GM12892 (cell line): ENCODE measurements at places on chromosomes 1 and 21.

DNA sequence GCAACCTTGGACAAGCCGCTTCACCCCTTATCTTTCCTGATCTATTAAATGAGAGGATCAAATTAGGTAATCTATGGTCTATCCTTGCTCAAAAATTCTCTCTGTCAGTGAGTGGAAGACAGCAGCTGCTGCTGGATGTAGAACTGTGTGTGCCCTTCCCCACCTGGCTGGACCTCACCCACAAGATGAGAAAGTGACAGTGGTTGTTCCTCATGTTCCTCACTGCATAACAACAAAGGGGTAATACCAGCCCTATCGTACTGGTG is 16.9 kb downstream of the SSR2 start:
- no peak for DNase-seq

- DNase-seq: no peak
Measured at GRCh38 chr1:59506952-59507351, 210.1 kb downstream of the FGGY start.

- peak; percentile 28 for DNase-seq
Measured at GRCh38 chr1:181397845-181398244, 85.5 kb upstream of the CACNA1E start.

DNA sequence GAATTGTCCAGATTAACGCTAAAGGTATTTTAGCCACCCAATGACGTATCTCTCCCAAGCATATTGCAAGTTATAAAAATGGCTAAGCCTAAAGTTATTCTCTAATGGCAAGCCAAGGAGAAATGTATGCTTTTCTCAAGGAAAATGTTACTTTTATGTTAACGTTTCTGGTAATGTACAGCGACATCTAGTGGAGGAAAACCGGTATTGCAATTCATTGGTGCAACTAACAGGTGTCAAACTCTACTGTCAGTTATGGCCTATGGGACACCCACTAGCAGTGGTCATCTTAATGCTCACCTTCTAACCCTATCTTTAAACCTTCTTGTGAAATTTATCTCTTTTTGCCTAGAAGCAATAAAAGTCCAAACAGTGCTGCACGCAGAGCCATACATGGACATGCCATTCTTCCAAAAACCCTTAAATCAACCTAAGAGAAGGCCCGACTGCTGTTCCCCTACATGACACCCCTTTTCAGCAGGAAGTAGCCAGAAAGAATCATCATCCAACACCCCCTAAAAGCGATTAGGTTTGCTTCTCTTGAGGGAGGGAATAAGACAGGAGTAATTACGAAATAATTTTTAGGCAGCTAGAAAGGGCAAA is 68.7 kb upstream of the LRIF1 start:
- DNase-seq: no peak

GRCh38 chr1:44846985-44847384 is 3.9 kb upstream of the PTCH2 start:
- DNase-seq: no peak

DNA sequence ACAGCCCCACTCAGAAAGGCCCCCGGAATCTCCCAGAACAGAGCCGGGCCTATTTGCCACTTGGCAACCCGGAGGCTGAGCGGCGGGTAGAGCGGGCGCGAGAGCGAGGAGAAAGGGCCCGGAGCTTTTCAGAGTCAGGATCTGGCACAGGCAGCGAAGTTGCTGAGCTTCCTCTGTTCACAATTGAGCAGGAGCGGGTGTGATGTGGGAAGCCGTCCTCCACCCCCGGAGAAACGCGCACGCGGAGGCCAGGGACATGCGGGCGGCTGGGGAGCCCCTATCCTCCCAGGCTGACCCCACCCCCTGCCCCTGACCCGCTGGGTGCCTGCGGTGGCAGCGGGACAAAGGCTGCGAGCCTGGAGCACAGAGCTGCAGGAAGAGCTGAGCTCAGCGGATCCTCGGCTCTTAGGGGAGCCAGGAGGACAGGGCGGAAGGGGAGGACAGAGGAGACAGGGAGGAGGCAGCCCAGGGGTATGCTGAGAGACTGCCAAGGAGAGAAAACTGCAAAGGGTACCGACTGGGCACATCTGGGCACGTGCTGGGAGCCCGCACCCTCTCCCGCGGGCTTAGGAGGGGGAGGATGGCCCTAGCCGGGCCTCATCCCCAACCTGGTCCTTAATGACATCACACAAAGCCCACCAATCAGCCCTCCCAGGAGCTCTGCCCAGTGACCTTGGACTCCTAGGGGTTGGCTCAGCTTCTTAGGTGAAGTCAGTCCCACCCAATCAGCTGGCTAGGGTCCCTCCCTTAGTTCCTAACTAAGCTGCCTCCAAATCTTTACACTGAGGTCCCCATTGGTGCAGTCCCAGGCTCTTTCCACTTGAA is 9.3 kb downstream of the KIF21B start:
- no peak for DNase-seq

DNA sequence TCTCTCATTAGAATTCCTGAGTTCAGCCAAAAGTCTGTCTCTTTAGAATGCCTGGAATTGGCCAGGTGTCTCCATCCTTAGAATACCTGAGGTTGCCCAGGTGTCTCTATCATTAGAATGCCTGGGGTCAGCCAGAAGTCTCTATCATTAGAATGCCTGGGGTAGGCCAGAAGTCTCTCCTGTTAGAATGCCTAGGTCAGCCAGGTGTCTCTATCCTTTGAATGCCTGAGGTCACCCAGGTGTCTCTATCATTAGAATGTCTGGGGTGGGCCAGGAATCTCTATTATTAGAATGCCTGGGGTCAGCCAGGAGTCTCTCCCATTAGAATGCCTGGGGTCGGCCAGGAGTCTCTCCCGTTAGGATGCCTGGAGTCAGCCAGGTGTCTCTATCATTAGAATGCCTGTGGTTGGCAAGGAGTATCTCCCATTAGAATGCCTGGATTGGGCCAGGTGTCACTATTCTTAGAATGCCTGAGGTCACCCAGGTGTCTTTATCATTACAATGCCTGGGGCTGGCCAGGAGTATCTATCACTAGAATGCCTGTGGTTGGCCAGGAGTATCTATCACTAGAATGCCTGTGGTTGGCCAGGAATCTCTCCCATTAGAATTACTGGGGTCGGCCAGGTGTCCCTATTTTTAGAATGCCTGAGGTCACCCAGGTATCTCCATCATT is 43.0 kb downstream of the RNF187 start:
- no peak for DNase-seq

GRCh38 chr1:2224170-2224584 is 3.9 kb upstream of the SKI start:
- no peak for DNase-seq

GRCh38 chr1:221230605-221231004 is 351.4 kb downstream of the HLX start:
- DNase-seq: no peak

GRCh38 chr1:39160703-39161102 is 43.8 kb upstream of the MACF1 start:
- DNase-seq: no peak

- no peak for DNase-seq
Measured at GRCh38 chr1:226405411-226405988, 2.4 kb downstream of the PARP1 start.

- DNase-seq: peak; percentile 23
Measured at GRCh38 chr1:165355977-165356811, at the start of gene LMX1A. Gene LMX1A (minus strand): TSS chr1:165356715. CDS start chr1:165355559, 1,156 bp downstream.

DNA sequence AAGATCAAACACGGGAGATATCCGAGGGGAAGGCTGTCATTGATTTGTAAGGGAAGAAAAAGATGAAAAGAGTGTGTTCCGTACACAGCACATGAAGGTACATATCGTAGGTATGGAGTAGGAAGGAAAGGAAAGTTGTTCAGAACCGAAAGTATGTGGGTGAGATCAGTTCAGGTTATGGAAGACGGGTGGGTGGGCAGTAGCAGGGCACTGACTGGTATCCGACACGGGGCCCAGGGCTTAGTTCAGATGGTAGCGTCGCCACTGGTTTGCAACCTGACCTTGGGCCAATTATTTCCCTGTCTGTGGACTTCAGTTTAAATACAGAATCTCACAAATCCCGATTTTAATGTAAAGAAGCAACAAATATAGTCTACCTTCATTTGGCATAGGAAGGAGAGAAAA is 27.8 kb upstream of the A3GALT2 start:
- DNase-seq: no peak

DNA sequence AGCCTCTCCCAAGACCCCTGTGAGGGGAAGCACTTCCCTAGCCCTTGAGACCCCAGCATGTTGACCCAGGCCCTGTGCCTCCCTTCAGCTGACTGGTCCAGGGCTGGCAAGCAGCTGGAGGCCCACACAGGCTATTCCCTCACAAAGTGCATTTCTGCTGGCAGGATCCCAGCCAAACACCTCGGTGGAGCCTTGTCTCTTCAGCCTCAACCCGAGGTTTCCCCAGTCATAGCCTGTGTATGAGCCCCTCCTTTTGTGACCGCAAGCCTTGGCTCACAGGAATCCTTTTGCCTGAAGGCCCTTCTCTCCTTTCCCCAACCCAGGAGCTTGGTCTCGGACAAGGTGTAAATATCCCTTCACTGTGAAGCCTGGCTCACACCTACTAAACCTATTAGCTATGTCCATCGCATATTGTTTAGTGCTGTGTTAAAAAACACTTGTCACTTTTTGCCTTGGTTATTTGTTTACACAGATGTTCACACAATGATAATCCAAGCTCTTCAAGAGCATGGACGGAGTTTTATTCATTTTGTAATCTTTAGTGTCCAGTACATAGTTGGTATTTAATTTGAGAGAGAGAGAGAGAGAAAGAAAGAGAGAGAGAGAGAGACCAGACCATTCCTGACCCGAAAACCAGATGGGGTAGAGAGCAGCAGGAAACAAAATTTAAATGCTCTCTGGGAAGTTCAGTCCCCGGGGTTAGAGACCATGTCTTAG is 8.5 kb upstream of the CD247 start:
- DNase-seq: no peak

DNA sequence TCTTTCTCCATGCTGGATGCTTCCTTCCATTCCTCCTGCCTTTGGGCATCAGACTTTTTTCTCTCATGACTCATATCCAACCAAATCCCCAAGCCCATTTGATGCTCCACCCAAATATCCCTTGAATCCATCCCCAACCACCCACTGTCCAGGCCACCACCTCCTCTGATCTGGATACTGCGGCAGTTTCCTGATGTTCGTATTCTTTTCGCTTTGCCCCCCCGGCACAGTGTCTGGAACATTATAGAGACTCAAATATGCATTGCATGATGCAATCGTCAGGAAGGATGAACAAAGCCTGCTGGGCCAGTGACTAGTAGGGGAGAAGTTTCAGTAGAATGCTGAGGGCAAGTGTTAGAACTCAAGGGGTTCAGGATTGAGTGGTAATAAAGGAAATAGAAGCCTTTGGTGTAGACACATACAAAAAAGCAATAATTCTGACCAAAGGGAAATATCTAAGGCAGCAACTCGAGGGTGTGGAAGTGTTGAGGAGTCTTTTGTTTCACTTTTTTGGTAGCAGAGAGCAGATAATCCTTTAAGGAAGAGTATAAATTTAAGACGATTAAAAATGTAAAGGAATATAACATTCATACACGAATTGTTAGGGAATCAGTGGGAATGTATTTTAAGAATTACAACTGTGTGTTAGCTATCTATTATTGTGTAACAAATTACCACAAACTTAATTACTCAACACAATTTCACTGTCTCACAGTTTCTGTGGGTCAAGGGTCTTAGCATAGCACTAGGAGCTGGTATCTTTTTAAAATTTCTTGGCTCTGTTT is 7.5 kb downstream of the S100A11 start:
- DNase-seq: no peak

DNA sequence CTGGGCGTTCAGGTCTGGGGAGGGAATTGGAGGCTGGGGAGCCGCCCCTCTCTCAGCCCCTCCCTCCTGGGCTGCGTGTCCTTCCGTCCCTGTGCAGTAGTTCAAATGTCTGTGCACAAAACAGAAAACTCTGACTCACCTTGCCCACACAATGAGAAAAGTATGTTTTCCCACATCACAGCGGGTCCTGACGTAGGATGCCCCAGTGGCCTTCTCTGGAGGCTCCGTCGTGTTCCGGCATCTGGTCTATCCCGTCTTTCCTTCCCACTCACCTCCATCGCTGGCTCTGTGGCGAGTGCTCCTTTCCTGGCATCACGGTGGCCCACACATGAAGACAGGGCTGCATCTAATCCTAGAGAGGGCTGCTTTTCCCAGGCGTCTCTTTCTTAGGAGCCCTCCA is 224.0 kb downstream of the KAZN start:
- no peak for DNase-seq

GRCh38 chr1:81254560-81254959 is 546.2 kb upstream of the ADGRL2 start:
- no peak for DNase-seq

DNA sequence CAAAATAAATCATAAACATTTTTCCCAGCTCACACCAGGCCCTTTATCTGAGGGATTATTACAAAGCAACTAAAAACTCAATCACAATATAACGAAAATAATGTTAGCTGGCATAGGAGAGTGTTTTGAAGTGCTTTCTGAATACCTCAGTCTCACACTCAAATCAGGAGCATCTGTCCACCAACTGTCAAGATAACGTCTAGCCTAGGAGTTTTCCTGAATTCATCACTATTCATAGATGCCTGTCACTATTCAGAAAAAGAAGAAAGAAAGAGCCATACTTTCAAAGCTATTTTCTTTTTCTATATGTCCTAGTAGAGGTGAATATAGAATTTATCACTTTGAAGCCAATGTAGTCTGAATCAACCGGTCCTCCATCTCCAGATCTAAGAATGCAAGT is 127.0 kb downstream of the AKT3 start:
- DNase-seq: no peak

GRCh38 chr21:43993420-43993934 is 18.6 kb upstream of the TRAPPC10 start:
- no peak for DNase-seq

GRCh38 chr1:56137521-56138505 is 441.6 kb downstream of the PLPP3 start:
- no peak for DNase-seq
